Daoy (cell line): ENCODE measurements at places on chromosomes 2 and 18.

GRCh38 chr18:22632191-22632590, 214.5 kb upstream of the CTAGE1 start:
- no peak for DNase-seq

DNA sequence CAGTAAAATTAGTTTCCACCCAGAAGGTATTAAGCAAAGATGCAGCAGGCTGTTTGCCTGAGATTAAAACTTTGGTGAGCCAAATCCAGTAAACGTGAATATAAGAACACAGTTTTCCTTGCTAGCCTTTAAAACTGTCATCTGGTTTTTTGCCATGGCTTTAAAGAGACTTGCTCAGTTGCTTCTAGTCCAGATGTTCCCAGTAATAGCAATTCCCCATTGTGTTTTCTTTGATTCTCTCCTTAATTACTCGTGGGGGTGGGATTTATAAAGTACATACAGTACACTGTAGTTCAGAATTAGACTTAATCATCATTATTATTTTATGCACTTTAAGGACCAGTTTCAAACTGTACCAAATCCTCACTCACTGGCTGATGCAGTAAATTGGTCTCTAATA, 303.5 kb upstream of the ZNF804A start:
- no peak for DNase-seq

- peak; percentile 30 for DNase-seq
Observed at GRCh38 chr2:65722028-65722778, 289.8 kb upstream of the SPRED2 start.

DNA sequence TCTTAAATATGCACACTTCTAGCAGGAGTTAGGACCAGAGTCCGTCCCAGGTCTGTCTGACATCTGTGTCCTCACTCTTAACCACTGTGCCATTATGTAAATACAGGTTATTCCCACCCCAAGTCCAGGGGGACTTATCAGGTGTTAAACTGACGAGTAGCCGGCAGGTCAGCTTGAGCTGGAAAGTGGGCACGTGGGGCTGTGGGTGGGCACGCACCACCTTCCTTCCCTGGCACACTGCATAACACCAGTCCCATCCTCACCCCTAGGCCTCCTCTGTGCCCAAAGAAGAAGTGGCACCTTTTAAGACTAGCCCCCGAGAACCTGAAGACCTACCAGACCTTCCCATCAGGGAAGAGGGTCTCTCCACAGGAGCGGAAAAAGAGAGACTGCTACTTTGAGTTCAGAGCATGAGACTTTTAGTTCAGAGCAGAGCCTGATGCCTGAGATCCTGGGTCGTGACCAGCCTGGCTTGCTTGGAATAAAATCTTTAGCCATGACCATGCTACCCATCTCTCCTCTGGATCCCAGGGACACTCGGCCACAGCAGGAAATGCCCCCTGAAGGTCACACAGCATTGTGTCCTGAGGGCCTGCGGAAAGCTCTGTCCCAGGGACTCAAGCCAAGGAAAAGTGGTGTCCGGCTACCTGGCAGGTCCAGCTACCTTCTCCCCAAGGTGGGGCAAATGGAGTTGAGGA, 62.0 kb downstream of the CIB4 start:
- DNase-seq, result no peak

- no peak for DNase-seq
Observed at GRCh38 chr18:9400197-9400596, 65.6 kb downstream of the TWSG1 start.
